Esophagus squamous epithelium (tissue), 5 donors: ENCODE measurements at places on chromosomes 13 and 19.

- DNase-seq, result no peak
These were observed 131.5 kb upstream of the MCF2L start for GRCh38 chr13:112837371-112838037.

- no peak for DNase-seq
These were observed 11.4 kb downstream of the PTH2 start for GRCh38 chr19:49411681-49412326.

GRCh38 chr19:29323021-29323430 is 110.1 kb upstream of the UQCRFS1 start:
- DNase-seq, result no peak

DNA sequence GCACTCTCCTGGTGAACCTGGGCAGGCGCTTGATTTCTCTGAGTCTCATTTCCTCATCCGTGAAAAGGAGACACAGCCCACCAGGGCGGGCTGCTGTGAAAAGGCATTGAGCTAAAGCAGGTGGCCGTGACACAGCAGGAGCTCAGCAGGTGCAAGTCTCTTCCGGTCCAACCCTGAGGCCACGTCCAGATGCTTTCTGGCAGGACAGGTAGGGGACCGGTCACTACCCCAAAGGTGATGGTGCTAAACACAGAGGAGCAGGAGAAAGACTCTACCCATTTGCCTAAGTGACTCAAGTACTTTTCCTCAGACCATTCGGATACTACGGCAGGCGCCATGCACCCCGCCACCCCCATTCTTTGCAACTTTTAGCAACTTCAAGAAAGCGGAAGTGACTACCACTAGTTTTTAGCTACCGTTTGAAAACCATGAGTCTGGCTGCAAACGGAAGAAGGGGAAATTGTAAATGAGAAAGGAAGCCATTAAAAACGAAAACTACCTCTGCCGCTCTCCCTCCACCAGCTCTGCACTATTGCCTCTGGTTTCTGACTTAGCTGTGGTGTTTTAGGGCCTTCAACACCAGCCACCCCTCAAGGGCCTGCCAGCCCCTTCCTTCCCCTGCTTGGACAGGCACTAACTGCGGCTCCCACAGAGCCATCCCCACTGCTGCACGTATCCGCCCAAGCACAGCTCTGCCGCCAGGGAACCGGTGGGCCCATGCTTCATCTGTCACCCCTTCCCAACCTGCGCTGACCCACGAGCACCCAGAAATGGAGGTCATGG is 4.8 kb downstream of the PPP6R1 start:
- no peak for DNase-seq

DNA sequence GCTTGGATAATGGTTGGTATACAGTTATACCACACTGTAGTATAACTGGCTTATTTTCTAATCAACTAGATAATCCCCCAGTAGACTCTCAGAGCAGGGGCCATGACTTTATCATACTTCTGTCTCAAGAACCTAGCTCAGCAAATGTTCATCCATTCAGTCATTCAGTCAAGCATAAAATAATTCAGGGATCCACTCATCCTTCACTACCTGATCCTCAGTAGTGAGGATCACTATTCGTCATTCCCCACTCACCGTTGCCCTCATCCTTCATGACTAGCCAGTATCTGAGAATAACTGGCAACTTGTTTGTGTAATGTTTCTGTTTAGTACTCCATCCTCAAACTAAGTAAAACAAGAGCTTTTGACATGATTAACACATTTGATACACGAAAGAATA is 77.6 kb downstream of the TSC22D1 start:
- DNase-seq, result no peak

- no peak for DNase-seq
These were observed 348.2 kb downstream of the KCTD12 start for GRCh38 chr13:76538004-76538403.

- no peak for DNase-seq
These were observed 22.0 kb downstream of the MPND start for GRCh38 chr19:4365341-4365740.

- DNase-seq, result no peak
These were observed 12.0 kb downstream of the KHSRP start for GRCh38 chr19:6412447-6413091.

DNA sequence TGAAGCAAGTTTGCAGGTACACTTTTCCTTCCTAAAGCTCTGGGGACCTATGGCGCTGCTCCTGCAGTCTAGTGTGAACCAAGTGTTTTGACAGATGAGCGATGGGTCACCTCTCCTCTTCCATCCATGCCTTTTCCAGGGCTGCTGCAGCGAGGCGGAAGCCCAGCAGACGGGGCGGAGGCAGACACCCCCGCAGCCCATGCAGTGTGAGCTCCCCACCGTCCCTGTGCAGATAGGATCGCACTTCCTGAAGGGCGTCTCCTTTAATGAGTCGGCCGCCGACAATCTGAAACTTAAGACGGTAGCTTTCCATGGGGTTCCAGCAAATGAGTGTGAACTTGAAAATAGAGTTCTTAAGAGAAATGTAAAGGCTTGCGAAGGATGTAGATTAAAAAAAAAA is 37.1 kb upstream of the GPI start:
- DNase-seq, result no peak

GRCh38 chr13:98089246-98089645 is 53.6 kb upstream of the FARP1 start:
- DNase-seq, result no peak
